Esophagus muscularis mucosa (tissue), 4 donors: ENCODE measurements at places on chromosomes 16 and 17. TPM values are rescaled to one million over a fixed set of nuclear protein-coding genes. Genes with fewer than 3 reads are reported as not detected.

Gene SLC5A11
- not detected for total RNA-seq

Gene SNRNP25
- 22.0 TPM for total RNA-seq

- DNase-seq = no peak
Observed at GRCh38 chr17:78154903-78155811, 9.0 kb downstream of the C17orf99 start.

- no peak for DNase-seq
Observed at GRCh38 chr17:32335687-32336086, 6.3 kb downstream of the C17orf75 start.

DNA sequence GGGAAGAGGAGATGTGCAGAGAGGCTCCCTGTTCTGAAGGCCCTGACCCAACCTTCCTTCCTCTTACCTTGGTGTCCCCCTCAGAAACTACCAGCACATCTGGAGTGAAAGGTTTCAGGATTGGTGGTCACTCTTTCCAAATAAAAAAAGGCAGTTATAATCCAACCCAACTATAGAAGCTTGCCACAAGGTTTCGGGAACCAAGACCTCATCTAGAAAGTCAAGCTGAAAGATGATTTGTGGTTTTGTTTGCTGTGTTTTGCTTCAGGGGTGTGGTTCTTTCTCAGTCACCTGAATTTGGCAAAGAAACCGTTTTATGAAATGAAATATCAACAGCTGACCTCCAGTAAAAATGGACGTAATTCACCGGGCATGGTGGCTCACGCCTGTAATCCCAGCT, 19.3 kb downstream of the SHMT1 start:
- DNase-seq = no peak
